ENCODE measurements at places on chromosomes 11 and 22.
A peak's percentile ranks its signal among the peaks of the same experiment; 100 is the strongest.

- no peak for DNase-seq
Observed at GRCh38 chr11:77075425-77075905, 8.7 kb downstream of the CAPN5 start.

DNA sequence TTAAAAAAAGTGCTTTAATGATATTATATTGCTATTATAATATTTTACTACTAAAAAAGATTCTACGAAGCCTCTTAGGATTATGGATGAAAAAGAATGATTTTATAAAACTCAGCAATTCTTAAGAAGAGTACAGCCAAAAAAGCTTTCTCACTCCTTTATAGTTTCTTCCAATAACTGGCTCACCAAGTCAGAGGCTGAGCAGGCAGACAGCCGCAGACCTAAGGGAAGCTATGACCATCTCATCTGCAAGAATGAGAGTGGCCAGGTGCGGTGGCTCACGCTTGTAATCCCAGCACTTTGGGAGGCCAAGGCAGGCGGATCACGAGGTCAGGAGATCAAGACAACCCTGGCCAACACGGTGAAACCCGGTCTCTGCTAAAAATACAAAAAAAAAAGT is 12.7 kb upstream of the EMID1 start:
- no peak for DNase-seq

DNA sequence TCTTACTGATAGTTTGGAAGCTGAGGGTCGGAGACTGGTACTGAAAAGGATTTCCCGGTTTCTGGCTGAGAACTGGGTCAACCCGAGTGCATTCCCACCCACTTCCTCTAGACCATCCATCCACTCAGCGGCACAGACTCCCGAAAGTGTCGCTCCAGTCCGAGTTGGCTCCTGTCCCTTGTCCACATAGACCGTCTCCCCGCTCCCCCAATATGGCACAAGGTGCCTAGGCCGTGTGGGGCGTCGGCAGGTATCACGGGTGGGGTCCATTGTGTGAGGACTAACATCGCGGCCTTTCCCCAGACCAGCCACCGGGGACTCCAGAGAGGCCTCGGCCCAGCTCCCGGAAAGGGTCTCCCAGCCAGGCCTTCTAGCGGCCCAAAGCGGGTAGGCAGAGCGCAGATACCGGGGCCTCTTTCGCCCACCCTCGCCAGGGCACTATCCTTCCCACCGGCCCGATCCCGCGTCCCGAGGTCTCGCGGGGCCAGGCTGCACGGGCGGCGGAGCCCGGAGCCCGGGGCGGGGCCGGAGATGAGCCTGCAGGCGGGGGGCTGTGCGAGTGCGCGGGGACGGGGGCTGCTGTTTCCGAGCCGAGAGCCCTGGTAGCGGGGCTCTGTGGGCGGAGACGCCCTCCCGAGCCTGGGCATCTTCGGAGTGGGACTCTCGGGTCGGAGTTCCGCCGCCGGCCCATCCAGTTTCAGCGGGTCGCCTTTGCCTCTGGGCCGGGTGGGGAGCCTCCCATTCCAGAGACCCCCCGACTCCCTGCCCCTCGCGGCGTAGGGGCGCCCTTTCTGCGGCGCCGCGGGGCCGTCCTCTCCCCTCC is 21.1 kb downstream of the SERPINH1 start:
- DNase-seq = peak; percentile 52

DNA sequence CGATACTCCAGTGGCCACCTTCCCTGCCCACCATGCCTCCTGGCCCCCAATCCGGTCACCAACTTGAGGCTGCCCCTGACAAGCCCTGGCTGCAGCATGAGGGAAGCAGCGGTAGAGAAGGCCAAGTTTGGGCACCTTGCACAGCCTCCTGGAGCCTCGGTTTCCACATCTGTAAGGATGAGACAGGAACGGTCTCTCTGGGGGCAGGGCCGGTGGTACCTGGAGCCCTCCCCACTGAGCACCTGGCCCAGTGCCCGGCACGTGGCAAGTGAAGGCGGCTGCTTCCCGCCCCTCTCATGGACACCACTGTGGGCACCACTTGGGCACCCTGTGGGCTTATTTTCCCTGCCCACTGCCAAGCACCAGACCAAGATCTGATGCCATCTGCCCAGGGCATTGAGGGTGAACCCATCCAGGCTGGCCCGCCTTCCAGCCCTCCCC is 77.8 kb downstream of the CDKN1C start:
- no peak for DNase-seq

DNA sequence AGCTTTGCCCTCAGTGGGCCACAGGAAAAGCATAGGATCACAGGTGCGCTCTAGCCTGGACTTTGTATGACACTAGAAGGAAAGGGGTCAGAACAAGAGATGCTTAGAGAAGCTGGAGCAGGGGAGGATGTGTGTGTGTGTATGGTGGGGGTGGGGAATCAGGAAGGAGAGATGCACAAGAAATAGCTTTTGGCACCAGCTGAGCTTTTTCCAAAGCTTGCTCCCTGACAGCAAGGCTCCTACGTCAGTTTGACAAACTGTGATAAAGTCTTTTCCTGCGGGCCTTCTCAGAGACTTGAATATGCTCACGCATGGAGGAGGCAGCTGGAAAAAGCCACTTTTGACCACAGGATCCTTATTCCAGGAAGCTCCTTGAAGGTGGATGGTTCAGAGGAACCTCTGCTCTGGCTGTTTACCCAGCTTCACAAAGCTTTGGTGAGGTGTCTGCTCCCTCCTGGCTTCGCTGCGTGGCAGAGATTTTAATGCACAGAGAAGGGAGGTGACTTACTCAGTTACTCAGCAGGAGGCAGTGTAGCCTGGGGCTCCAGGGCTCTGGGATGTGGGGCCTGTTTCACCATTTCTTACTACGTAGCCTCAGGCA is 3.9 kb downstream of the CDC42EP1 start:
- no peak for DNase-seq

DNA sequence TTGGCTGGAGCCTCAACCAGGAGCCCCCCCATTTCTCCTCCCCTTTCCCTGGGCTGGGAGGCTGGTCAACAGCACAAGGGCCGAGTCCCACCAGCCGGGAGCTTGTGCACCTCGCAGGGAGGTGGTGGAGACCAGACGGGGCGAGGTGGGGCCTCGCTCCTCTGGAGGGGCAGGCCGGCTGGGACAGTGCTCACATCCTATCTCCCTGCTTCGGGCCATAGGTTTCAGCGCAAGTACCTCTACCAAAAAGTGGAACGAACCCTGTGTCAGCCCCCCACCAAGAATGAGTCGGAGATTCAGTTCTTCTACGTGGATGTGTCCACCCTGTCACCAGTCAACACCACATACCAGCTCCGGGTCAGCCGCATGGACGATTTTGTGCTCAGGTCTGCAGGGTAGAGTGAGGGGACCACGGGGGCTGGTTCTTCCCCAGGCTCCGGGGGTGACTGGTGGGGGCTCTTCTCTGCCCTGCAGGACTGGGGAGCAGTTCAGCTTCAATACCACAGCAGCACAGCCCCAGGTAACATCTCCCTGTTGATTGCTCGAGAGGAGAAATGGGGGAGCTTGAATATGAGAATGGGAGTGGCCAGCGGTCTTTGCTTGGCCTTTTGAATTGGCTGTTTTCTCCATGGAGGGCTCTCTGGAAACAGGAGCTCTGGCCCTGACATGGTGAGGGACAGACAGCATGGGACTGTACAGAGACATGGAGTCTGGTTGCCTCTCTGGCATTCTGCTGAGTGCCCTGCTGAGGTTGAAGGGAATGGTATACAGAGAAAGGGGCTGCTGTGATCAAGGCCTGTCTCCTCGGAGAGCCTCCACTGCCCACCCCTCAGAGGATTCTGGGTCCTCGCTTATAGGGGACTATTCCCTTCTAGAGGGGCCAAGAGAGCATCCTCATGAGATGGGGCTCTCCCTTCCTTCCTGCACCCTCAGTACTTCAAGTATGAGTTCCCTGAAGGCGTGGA is 3.3 kb downstream of the SIDT2 start:
- DNase-seq = no peak

- no peak for DNase-seq
Observed at GRCh38 chr11:61266602-61267001, 25.6 kb downstream of the PGA5 start.

DNA sequence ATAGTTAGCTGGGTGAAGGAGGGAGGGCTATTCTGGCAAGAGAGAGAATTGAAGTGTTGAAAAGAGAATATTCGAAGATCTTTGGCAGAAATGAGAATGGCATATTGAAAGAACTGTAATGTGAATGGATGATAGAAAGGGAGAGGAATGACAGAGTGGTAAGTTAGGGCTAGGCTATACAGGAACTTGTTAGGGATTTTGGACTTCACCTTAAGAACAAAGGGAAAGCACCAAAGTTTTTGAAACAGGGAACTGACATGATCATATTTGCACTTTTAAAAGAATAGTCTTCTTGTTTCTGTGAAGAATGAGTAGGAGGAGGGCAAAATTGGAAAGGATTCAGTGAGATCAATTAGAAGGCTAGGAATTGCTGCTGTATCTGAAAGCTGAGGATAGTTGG is 119.3 kb downstream of the METTL15 start:
- DNase-seq = no peak

- no peak for DNase-seq
Observed at GRCh38 chr11:68053981-68054812, 15.4 kb downstream of the TCIRG1 start.

GRCh38 chr11:130499828-130500227 is 51.4 kb downstream of the ADAMTS15 start:
- no peak for DNase-seq

GRCh38 chr11:82085493-82085892 is 648.2 kb downstream of the FAM181B start:
- no peak for DNase-seq

DNA sequence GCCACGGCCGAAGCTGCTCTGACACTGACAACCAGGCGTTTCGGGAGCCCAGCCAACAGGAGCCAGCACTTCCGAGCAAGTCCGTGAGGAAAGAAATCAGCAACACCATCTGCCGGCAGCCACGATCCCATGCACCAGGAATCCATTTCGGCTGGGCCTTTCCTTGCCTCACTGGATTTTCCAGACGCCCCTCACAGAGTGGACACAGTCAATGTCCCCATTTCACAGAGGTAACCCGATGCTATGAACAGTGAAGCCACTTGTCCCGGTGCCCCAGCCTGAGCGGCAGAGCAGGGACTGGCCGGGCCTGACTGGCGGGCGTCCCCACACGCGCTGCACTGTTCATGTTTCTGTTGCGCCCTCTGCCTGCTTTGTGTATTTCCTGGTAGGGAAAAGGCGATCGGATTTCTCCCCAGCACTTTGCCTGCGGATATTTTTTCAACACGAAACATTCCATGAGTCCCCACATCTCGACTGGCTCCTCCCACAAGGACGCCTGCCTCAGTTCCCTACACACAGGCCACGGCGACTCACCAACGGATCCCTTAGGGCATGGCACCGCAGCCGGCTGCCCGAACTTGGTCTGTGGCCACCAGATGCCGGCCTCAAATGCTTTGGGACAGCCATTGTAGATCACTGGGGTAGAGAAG is 55.3 kb downstream of the TRMU start:
- no peak for DNase-seq

DNA sequence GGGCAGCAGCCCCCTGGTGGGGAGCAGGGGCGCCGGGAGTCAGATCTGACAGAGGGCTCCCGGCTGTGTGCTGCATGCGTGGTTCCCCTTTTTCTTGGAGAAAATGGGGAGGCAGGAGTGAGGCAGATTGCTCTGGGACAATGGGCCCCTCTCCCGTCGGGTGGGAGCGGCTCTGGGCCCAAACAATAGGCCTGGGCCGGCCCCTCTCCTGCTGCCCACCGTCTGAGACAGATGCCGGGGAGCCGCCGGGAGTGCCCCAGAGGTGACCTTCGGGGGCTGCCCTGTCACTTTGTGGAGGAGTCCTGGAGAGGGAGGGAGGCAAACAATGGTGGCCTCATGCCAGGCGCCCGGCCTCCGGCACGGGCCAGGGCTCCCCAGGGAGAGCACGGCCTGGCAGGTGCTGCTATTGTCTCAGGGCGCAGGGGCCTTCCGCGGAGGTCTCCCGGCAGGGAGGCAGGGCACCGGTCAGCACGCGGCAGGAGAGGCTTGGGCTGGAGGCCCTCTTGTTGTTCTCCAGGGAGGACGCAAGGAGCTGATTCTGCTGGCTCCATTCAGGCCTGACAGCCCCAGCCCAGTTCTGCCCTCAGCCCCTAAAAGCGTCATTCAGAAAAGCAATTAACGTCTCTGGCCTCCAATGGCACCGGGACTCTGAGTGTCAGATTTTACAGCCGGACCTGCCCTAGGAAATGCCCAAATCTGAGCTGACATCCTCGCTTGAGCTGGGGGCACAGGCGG is 44.8 kb downstream of the SMIM38 start:
- no peak for DNase-seq

DNA sequence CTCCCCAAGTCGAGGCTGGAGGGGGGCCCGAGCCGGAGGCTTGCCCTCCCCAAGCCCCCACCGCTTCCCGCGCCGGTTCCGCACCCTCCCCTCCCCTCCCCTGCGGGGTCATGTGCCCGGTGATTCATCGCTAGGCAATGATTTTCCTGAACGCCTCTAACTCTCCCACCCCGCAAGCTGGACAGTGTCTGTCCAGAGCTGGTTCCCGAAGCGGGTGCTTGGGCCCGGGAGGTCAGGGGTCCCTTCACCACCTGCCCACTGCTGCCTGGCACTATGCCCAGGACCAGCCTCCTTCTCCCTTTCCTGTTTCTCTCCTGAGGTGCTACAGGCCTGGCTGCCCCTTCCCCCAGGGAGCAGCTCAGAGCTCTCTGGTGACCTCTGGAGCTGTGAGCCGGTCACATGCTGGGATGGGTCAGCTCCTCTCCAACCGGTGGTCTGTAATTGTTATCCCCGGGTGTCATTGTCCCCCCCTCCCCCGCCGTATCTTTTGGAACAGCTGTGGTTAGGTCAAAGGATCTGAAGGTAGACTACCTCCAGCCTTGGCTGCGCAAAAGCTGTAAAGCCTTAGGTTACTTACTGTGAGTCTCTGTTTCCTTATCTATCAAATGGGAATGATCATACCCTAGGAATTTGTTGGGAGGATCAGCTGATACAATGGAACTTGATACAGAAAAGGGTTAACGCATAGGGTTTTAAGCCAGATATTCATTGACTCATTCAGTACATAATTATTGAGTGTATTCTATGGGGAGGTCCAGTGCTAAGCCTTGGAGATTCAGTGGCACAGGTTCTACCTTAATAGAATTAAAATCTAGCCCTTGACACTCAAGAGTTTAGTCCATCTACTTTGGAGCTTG is 753 bp downstream of the STX3 start:
- peak; percentile 46 for DNase-seq

DNA sequence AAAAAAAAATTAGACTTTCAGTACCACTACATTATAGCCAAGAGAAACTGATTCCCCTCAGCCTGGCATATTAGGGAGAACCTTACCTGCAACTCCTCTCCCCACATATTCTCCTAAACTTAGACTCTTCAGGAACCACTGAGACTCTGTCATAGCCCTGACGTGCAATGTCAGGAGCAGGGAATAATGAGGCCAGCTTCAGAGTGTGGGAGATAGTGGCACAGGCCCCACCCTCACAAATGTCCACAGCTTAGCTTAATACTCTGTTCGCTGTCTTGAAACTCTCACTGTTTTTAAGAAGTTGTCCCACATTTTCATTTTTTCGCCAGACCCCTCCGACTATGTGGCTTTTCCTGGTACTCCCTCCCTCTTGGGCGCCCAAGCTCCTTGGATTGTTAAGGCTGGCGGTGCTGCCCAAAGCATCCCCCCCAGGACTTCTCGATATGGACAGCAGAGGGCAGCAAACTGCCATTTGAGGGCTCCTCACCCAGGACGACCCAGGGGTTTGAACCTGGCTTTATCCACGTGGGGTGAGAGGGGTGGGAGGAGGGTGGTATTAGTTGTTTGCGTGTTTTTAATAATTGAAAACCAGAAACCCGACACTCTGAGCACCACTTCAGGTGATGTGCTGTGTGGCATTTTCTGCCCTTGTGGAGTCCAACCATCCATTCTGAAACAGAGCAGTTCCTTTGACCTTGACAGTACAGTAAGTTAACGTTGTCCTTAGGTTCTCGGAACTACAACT is 45.2 kb upstream of the RASSF10 start:
- DNase-seq = peak; percentile 54

- no peak for DNase-seq
Observed at GRCh38 chr11:57072640-57073039, 83.9 kb downstream of the OR5AK2 start.

GRCh38 chr11:46252373-46252914 is 25.0 kb upstream of the CREB3L1 start:
- no peak for DNase-seq
